ENCODE measurements at places on chromosomes 11 and 22. TPM values are rescaled to one million over a fixed set of nuclear protein-coding genes. Genes with fewer than 3 reads are reported as not detected.

KCNK7 gene
- 0.74 TPM for total RNA-seq

MTFP1 gene
- 17.9 TPM for total RNA-seq

P2RX6 gene
- total RNA-seq, result not detected

MYBPC3 gene
- total RNA-seq, result not detected

GRCh38 chr22:20390394-20390907 lies 3.5 kb upstream of the ZNF74 start:
- no peak for DNase-seq

GRCh38 chr11:46333394-46333947 lies 13.8 kb upstream of the DGKZ start:
- no peak for DNase-seq

DNA sequence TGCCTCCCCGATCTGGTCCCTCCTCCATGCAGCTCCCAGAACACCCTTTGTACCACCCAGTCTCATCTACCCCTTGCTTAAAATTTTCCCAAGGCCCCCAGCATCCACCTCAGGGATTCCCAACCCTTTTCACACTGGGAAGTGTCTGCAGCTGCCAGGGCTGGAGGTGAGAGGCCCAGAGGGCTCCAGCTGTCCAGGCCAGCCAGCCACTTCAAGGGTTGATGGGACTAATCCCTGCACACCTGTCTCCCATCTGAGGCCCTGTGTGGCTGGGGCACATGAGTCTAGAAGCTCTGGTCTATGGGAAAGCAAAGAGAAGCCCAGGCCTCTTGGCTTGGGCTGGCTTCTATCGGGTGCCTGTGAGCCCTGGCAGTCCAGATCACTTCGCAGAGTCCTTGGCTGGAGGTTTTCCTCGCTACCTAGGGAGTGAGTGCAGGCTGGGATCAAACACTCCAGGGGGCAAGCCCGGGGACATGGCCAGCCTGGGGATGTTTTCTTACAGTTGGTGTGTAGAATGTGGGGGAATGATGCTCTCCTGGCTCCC lies 41.1 kb upstream of the TPBGL start:
- DNase-seq, result no peak

DNA sequence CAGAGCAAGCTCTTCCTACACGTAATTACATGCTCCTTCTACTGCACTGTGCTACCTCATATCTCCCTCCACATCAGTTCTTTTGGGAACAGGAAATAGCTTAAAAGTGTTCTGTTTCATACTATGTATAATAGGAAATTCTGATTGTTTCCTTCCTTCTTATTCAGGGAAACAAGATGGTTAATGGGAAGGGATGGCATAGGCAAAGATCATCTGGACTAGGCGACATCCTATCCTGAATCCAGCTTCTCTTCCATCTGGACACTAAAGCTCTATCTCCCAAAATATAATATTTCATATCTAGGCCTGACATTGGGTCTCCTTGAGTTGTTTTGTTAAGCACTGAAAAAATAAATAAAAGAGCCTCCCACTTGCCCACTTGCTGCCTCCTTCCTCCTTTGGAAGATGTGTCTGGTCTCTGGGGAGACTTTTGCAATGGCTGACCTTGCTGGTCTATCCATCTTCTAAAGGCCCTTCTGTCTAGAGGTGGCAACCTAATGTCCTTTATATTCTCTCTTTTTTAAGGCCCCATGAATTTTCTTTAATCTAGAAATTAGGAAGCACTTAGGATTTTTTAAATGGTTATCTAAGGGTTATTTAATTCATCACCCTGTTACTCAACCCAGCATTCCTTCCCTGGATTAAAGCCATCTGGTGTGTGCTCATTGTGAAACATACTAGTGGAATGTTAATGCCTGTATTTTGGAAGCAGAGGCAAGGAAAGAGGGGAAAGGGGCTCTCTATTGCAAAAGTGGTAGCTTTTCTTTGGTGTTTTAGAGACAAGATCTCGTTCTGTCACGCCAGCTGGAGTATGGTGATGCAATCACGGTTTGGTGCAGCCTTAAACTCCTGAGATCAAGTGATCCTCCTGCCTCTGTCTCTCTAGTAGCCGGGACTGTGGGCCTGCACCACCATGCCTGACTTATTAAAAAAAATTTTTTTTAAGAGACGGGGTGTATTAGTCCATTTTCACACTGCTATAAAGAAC lies 20.6 kb downstream of the CLMP start:
- no peak for DNase-seq

DNA sequence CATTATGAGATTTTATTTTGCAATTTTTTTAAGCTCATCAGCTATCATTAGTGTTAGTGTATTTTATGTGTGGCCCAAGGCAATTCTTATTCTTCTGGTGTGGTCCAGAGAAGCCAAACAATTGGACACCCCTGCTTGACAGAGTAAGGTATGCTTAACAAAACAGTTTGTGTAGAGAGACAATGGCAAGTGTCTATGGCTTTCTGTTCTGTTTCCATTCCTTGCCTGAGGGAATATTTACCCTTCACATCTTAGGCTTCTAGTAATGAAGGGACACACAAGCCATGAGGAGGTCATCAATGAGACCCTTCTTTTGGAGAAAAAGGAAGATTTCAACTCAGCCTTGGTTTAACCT lies 1278.4 kb upstream of the TENM4 start:
- DNase-seq, result no peak
